Aorta (tissue), 5 donors: ENCODE measurements at places on chromosomes 6 and 20.
A peak's percentile ranks its signal among the peaks of the same experiment; 100 is the strongest.

DNA sequence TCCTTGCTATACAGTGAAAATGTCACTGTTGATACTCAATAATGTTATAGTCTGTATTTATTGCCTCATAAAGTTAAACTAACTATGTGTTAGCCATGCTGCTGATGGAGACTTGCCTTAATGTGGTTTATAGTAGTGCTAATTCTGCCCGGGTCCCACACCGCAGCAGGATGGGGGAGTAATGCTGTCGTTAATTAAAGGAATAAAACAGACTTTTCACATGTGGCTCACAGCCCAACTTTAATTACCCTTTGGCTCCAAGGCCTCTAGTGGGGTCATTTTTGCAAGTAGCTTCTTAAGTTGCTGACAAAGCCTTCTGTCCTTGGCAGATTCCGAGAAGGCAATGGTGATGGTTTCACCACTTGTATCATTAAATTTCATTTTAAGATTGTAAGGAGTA lies 634.3 kb downstream of the TBC1D32 start:
- no peak for DNase-seq

DNA sequence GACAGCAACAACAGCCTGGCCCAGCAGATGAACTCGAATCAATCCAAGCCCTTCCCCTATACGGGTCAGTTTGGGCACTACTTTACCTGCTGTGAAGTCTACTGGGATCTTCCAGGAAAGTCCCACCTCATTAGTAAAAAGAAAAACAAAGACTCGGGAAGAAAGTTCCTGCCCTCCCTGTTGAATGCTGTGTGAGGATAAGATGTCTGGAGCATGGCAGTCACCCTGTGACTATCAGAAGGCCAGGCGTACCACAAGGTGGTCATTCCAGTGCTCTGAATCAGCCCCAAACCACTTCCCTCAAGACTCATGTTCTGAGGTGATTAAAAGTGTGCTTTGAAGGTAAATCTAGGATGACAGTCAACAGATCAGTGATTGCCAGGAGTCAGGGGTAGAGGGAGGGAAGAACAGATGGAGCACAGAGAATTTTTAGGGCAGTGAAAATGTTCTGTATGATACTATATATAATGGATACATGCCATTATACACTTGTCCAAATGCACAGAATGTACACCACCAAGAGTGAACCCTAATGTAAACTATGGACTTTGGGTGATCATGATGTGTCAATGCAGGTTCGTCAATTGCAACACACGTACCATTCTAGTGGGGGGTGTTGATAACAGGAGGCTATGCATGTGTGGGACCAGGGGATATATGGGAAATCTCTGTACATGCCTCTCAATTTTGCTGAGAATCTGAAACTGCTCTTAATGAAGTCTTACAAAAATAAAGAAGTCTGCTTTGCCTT lies 14.7 kb downstream of the FKBP1A start:
- no peak for DNase-seq

GRCh38 chr20:11979306-11979990 lies 61.8 kb downstream of the BTBD3 start:
- no peak for DNase-seq

GRCh38 chr6:28139860-28140543 lies 1.7 kb upstream of the ZKSCAN8 start:
- DNase-seq = no peak

GRCh38 chr6:96450770-96451130 lies 70.9 kb upstream of the UFL1 start:
- DNase-seq = no peak

DNA sequence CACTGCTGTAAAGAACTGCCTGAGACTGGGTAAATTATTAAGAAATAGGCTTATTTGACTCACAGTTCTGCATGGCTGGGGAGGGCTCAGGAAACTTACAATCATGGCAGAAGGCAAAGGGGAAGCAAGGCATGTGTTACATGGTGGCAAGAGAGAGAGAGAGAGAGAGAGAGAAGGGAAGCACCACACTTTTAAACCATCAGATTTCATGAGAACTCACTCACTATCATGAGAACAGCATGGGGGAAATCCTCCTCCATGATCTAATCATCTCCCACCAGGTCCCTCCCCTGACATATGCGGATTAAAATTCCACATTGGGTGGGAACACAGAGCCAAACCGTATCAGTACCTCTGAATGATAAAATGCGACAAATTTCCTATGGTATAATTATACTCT lies 203.9 kb upstream of the MARCKS start:
- DNase-seq = no peak

- no peak for DNase-seq
Observed at GRCh38 chr6:134676307-134677281, 273.3 kb downstream of the ALDH8A1 start.

- DNase-seq = peak; percentile 53
Observed at GRCh38 chr20:58706150-58706892, 13.7 kb downstream of the NPEPL1 start.

- no peak for DNase-seq
Observed at GRCh38 chr20:62394248-62395245, 7.6 kb downstream of the RPS21 start.

- no peak for DNase-seq
Observed at GRCh38 chr6:159645640-159646039, 47.4 kb downstream of the SOD2 start.

GRCh38 chr6:100503043-100503705 lies 38.5 kb upstream of the SIM1 start:
- no peak for DNase-seq

GRCh38 chr20:64072498-64073063 lies 6.7 kb downstream of the RGS19 start:
- DNase-seq = no peak

GRCh38 chr20:35497320-35497719 lies 32.1 kb downstream of the C20orf173 start:
- no peak for DNase-seq

DNA sequence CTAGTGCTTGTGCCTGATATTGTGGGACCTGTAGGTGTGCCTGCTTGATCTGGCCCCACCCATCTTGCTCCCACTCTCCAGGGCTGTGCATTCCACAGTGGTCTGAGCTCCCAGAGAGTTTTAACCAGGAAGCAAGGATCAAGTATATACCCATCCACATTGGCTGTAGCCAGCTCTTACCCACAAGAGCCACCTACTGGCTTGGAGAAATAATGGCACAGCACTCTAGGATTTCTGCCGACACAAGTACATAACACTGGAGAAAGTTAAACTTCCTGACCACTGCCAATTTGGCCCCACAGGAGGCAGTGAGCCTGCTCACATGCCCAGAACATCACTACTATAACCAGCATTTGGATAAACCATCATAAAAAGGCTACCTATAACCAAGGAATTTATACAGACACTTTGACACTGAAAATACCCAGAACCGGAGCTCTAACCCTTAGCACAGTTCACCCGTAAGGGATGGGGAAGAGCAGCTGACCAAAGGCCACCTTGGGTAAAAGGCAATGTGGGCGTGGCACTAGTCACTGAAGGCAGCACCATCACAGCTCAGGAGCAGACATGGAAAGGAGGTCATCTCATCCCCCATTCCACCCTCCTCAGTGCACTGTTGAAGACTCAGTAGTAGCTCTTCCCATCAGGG lies 440.4 kb downstream of the BTBD3 start:
- DNase-seq = no peak

DNA sequence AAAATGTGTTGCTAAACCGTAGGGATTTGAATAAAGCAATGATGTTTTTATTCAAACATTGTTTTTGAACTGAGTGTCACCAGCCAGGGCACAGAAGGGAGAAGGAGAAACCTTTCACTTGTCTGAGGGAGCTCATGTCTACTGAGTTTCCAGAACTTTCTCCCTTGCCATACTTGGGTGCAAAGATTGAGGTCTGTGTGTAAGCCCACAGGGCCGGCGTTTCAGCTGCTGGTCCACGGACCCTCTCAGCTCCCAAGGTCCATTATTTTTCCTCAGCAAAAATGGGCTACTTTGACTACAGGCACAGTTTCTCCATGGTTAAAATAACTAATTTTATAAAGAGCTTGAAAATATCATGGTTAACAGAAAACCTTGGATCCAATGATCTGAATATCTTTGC lies 32.6 kb downstream of the PSMG4 start:
- no peak for DNase-seq
